Right renal pelvis (tissue), 4 donors: ENCODE measurements at places on chromosomes 1 and 21. TPM values are rescaled to one million over a fixed set of nuclear protein-coding genes. Genes with fewer than 3 reads are reported as not detected.

The TAS1R1 gene
- polyA plus RNA-seq: 0.07 TPM

The IGSF9 gene
- polyA plus RNA-seq: 13.4 TPM

The TNN gene
- polyA plus RNA-seq: 3.3 TPM

The ITGB2 gene
- polyA plus RNA-seq: 13.8 TPM

The SPTA1 gene
- 1.3 TPM for polyA plus RNA-seq

The HORMAD1 gene
- polyA plus RNA-seq: not detected

The ANGPTL3 gene
- 6.5 TPM for polyA plus RNA-seq

The BMP8A gene
- polyA plus RNA-seq: 0.86 TPM

The RGS8 gene
- 0.12 TPM for polyA plus RNA-seq

The MAEL gene
- polyA plus RNA-seq: 2.1 TPM

The TSSK3 gene
- 3.9 TPM for polyA plus RNA-seq

The WDR4 gene
- polyA plus RNA-seq: 9.3 TPM

The BRDT gene
- polyA plus RNA-seq: 0.08 TPM

The ZFP69 gene
- 9.8 TPM for polyA plus RNA-seq

The NBPF6 gene
- not detected for polyA plus RNA-seq

The RUSC1 gene
- polyA plus RNA-seq: 35.6 TPM

The KPRP gene
- polyA plus RNA-seq: not detected

The RCSD1 gene
- polyA plus RNA-seq: 14.0 TPM

The TMEM50B gene
- polyA plus RNA-seq: 62.7 TPM

The GFI1 gene
- 0.17 TPM for polyA plus RNA-seq

The LCE1B gene
- not detected for polyA plus RNA-seq

The AGL gene
- polyA plus RNA-seq: 35.1 TPM

The KLF17 gene
- not detected for polyA plus RNA-seq

The TRIM17 gene
- 7.0 TPM for polyA plus RNA-seq

The KRTAP22-2 gene
- polyA plus RNA-seq: not detected

The PRR9 gene
- not detected for polyA plus RNA-seq

The DEPDC1 gene
- polyA plus RNA-seq: 14.3 TPM

The CNKSR1 gene
- 16.2 TPM for polyA plus RNA-seq

The CDCA8 gene
- 16.8 TPM for polyA plus RNA-seq

The RASAL2 gene
- polyA plus RNA-seq: 19.3 TPM

The CELA2B gene
- polyA plus RNA-seq: 0.21 TPM

The SLC45A3 gene
- polyA plus RNA-seq: 9.3 TPM

The LINGO4 gene
- not detected for polyA plus RNA-seq

The MYBPH gene
- 0.33 TPM for polyA plus RNA-seq

The TFAP2E gene
- polyA plus RNA-seq: 0.98 TPM

The GRIK3 gene
- polyA plus RNA-seq: 3.7 TPM

The AMY1A gene
- not detected for polyA plus RNA-seq

The PTPN7 gene
- 1.5 TPM for polyA plus RNA-seq

The CFAP74 gene
- polyA plus RNA-seq: 0.29 TPM

The FMOD gene
- polyA plus RNA-seq: 57.2 TPM

The KCNK2 gene
- polyA plus RNA-seq: 2.2 TPM

The ANXA9 gene
- 14.1 TPM for polyA plus RNA-seq

The ACTL8 gene
- polyA plus RNA-seq: not detected

The FMO2 gene
- 1.4 TPM for polyA plus RNA-seq

The SOX13 gene
- 49.0 TPM for polyA plus RNA-seq

The MCOLN3 gene
- polyA plus RNA-seq: 7.5 TPM

The VSIG8 gene
- polyA plus RNA-seq: 0.13 TPM

The S100A8 gene
- 9.0 TPM for polyA plus RNA-seq

The HSD17B7 gene
- polyA plus RNA-seq: 16.7 TPM

The LCE1A gene
- not detected for polyA plus RNA-seq
